Karpas-422 (cell line): ENCODE measurements at places on chromosomes 1 and 21.

DNA sequence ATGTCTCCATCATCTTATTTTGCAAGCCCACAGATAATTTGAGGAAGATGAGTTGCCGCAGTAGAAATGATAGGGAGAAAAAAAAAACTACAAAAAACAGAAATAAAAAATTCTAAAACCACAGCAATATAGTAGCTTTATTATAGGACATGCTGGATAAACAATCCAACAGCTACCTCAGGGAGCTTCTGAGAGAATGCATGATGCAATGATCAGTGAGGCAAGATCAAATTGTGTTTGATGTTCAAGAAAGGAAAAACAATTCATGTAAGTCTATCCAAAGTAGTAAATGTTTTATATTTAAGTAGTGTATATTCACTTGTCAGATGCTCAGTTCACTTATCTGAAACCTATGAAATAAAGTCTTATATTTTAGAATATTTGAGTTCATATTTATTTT is 6.7 kb downstream of the CR1L start:
- DNase-seq, result no peak

DNA sequence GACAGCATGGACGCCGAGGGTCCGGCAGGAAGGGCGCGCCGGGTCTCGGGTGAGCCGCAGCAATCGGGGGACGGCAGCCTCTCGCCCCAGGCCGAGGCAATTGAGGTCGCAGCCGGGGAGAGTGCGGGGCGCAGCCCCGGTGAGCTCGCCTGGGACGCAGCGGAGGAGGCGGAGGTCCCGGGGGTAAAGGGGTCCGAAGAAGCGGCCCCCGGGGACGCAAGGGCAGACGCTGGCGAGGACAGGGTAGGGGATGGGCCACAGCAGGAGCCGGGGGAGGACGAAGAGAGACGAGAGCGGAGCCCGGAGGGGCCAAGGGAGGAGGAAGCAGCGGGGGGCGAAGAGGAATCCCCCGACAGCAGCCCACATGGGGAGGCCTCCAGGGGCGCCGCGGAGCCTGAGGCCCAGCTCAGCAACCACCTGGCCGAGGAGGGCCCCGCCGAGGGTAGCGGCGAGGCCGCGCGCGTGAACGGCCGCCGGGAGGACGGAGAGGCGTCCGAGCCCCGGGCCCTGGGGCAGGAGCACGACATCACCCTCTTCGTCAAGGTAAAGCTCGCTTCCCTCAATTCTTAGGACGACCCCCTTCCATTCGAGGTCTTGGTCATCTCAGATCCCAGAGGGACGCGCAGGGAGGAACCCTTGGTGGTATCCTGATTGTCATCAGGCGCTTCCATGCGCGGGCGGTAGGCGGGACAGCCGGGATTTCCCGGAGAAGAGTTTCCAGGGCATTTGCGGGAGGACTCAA is 1.6 kb downstream of the CLIC6 start:
- DNase-seq, result no peak

DNA sequence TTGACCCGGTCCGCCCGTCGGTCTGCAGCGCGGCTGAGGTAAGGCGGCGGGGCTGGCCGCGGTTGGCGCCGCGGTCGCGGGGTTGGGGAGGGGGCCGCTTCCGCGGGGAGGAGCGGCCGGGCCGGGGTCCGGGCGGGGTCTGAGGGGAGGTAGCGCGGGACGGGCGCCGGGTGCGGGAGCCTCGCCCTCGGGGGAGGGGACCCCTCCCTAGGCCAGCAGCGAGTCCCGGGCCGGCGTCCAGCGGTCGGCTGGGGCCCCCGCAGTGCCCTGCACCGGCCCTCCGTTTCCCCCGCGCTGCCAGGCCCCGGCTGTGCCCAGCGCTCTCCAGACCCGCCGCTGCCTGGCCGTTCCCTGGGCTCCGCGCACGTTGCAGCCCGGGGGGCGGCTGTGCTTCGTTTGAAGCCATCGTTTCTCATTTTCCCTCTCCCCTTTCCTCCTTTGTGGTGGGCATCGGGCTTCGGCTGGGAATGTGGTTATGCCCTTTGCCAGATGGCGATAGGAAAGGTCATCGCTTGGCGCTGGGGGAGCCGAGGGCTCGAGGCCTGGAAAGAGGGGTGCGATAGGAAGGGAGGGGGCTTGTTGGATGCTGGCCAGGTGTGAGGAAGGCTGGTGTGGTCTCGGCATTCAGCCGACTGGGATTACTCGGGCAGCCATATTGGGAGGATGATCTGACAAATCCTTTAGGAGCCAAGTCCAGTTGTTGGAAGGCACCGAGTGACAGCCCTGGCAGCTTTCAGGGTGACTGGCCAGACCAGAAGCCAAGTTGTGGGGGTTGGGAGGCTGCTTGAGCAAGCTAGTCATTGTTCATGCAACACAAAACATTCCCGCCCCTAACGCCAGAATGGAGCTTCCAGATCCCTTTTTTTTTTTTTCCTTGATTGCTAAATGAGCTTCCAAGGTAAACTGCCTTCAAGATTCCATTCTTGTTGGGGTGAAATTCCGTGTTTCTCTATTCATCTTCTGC is 753 bp downstream of the KIF1B start:
- DNase-seq, result no peak

- no peak for DNase-seq
Observed at GRCh38 chr1:240719953-240720700, 108.2 kb upstream of the GREM2 start.

DNA sequence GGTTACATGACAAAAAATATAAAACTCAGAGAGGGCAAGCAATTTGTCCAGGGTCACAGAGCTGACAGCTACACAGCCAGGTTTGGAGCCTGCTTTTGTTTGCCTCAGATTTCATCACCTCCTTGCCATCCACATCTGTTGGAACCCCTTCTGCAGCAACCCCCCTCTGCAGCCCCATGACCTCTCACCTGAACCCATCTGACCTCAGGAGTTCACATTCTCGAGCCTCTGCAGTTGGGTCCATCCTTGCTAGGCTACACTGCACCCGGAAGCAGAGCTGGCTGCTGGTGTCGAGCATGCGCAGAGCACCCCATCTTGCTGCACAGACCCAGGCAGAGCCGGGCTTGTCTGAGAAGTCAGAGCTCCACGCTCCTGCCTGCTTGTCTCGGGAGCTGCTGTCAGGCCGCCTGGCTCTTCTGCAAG is 10.0 kb downstream of the C1QB start:
- no peak for DNase-seq

DNA sequence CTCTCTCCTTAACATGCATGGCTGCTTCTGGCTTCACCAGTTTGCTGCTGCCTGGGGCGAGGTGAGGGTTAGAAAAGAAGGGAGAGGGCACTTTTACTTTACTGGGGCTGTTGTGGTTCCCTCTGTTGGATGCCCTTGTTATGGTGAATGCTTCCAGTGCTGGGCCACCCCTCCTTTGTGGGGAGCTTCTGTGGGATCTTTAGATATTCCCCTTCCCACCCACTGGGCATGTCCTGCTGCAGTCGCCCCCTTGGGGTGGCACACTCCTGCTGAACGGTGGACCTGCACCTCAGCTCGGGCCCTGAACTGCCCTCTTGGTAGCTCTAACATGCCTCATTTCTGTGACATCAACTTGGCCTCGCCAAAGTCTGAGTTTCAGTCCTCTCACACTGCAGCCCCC is 6.0 kb downstream of the TNN start:
- DNase-seq, result peak; percentile 31

GRCh38 chr1:36486439-36487335 is 4.0 kb upstream of the CSF3R start:
- DNase-seq, result peak; percentile 73
